ENCODE measurements at places on chromosomes 6 and 20.

GRCh38 chr6:163429858-163430448 lies 15.4 kb downstream of the QKI start:
- no peak for DNase-seq

DNA sequence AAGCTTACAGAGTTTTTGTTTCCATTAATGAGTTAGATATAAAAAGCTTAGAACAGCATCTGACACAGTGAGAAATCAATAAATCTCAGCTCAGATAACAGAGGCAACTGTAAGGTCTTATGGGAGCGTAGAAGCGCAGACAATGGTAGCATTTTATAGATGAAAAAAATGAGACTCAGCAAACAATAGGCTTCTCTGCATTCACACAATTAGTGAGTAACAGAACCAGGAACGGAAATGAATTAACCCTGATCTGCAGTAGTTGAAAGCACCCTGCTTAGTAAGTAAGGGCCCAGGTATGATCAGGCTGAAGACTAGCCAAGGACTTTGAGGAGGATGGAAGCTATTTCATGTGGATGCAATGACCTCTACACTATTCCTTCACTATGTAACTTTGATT lies 147.2 kb upstream of the EYA4 start:
- DNase-seq, result no peak

DNA sequence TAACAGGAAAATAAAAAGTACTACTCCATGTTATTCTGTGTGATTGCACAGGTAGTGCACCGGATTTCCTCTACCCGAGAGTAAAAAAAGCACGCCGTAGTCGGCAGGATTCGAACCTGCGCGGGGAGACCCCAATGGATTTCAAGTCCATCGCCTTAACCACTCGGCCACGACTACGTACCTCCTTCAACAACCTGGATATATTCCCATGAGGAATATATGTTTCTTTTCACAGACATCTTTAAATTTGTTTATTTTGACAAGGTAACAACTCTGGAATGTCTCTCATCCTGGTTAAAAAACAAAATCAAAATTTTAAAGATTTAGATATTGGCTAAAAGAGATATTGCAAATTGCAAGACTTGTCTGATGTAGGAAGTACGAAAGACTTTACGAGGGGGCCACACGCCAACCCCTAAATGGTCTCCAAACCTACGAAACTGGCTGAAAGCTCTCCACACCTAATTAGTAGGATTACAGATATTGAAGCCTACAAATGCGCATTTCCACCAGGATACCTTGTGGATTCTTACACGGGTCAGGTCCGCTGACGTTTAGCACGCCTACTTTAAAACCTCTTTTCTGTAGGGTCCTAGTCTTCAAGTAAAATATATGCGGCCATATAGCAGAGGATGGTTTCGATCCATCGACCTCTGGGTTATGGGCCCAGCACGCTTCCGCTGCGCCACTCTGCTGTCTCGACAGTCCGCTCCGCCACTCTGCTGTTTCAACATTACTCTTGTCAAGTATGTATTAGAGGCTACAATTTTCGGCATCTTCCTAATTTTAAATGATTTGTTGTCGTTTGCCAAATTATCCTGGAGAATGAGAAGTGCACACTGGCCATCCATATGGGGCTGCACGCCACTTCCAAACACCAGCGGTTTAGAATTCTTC lies 52.2 kb upstream of the BTN3A2 start:
- no peak for DNase-seq

- no peak for DNase-seq
Measured at GRCh38 chr6:36350681-36351571, 14.2 kb upstream of the BNIP5 start.
